ENCODE measurements at places on chromosomes 6 and 20. TPM values are rescaled to one million over a fixed set of nuclear protein-coding genes. Genes with fewer than 3 reads are reported as not detected.

The SCUBE3 gene
- 2.8 TPM for total RNA-seq

The NHLRC1 gene
- 2.2 TPM for total RNA-seq

The ENTPD6 gene
- 54.0 TPM for total RNA-seq

The HS3ST5 gene
- total RNA-seq: not detected
